ENCODE measurements at places on chromosomes 16 and 17. TPM values are rescaled to one million over a fixed set of nuclear protein-coding genes. Genes with fewer than 3 reads are reported as not detected.
A peak's percentile ranks its signal among the peaks of the same experiment; 100 is the strongest.

Gene CACNA1G
- not detected for polyA plus RNA-seq

DNA sequence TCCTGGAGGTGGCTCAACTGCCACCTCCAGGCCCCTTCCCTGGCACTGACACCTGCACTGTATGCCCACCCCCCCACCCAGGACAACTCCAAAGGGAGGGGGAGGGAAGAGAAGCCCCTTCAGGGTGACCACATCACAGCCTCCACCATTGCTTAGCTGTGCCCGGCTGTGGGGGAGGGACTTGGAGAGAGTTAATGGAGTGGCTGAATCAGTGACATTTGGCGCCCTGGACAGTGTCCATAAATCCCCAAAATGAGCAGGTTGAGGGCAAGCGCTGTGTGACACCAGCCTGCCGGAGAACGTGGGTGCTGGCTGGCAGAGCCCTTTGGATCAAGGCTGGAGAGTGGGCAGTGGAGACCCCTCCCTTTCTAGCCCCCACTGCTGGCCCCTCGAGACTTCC, 883 bp downstream of the USH1G start:
- H3K27me3 ChIP-seq, result peaks cover 94% of the 10 kb centered on the region
- H3K36me3 ChIP-seq, result no peaks in the 10 kb centered on the region
- no peak overlapping the region for H3K27ac ChIP-seq
- no peak overlapping the region for H3K4me3 ChIP-seq
- peaks cover 13% of the 10 kb centered on the region for H3K4me1 ChIP-seq
- no peak for DNase-seq

Gene UBN1
- polyA plus RNA-seq, result 19.2 TPM

- no peak overlapping the region for H3K27ac ChIP-seq
- H3K4me3 ChIP-seq, result no peak overlapping the region
- H3K4me1 ChIP-seq, result no peaks in the 10 kb centered on the region
- H3K36me3 ChIP-seq, result no peaks in the 10 kb centered on the region
Measured at GRCh38 chr17:8029121-8029520, 9.7 kb upstream of the ALOX15B start.

DNA sequence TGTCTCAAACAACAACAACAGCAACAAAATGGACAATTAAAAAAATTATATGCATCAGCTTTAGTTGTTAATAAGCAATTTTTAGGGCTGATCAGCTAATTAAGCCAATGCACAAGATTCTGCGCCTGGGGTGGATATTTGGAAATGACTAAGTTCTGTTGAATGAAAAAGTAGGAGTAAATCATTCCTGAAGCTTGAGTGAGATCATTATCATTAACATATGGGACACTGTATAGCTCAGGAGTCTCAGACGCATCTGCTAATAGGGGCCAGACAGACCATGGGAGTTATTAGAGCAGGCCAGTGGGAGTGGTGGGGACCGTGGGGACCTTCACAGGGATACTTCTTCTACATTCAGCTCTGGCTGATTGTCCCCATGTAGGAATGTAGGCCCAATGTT, 22.8 kb downstream of the IRX5 start:
- peaks cover 25% of the 10 kb centered on the region for H3K27me3 ChIP-seq
- H3K4me1 ChIP-seq, result no peaks in the 10 kb centered on the region
- no peak overlapping the region for H3K27ac ChIP-seq
- DNase-seq, result no peak
- H3K4me3 ChIP-seq, result no peak overlapping the region

GRCh38 chr17:76252040-76252954, 12.0 kb upstream of the RNF157 start:
- H3K4me3 ChIP-seq, result peak overlapping the region; percentile 3
- H3K36me3 ChIP-seq, result no peaks in the 10 kb centered on the region
- H3K4me1 ChIP-seq, result peaks cover 40% of the 10 kb centered on the region

DNA sequence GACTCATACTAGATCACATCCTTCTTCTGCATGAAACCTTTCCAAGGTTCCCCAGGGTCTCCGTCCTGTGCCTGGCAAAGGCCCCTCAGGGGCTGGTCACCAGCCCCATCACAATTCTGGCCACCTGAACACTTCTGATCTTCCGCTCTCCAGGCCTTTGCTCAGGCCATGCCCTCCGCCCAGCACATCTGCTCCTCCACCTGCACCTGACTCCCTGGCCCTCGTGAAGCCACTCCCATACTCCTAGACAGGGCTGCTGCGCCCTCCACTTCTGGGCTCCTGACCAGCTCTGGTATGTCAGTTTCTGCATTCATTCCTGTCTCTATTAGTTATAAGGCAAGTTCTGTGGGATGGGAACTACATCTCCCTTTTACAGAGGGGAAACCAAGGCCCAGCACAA, 1.9 kb upstream of the MYL11 start:
- no peak for DNase-seq
- H3K36me3 ChIP-seq, result no peaks in the 10 kb centered on the region
- H3K4me3 ChIP-seq, result peak overlapping the region; percentile 57
- no peaks in the 10 kb centered on the region for H3K27me3 ChIP-seq
- peaks cover 50% of the 10 kb centered on the region for H3K4me1 ChIP-seq
- no peak overlapping the region for H3K27ac ChIP-seq

Gene PLSCR3
- 43.1 TPM for polyA plus RNA-seq

- H3K36me3 ChIP-seq, result no peaks in the 10 kb centered on the region
- DNase-seq, result no peak
- no peaks in the 10 kb centered on the region for H3K4me1 ChIP-seq
- H3K4me3 ChIP-seq, result no peak overlapping the region
Measured at GRCh38 chr17:78933959-78934568, 8.9 kb upstream of the TIMP2 start.

- H3K4me1 ChIP-seq, result peaks cover 4% of the 10 kb centered on the region
- H3K36me3 ChIP-seq, result no peaks in the 10 kb centered on the region
- no peak overlapping the region for H3K4me3 ChIP-seq
- no peak for DNase-seq
Measured at GRCh38 chr16:70687102-70687511, 1.3 kb upstream of the MTSS2 start.

DNA sequence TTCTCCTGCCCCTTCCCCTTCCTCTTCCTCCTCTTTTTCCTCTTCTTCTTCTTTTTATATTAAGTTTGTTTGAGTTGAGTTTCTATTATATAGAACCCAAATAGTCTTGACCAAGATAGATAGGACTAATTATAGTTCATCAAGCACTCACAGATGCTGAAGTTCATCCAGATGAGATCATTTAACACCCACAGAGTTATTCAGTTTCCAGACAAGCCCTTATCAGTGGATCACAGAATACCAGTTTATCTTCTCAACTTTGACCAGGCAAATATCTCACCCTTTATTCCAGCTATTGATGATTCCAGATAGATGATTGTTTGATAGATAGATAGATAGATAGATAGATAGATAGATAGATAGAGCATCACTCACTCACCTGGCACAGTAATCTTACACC, 87.5 kb downstream of the AXIN2 start:
- H3K4me1 ChIP-seq, result no peaks in the 10 kb centered on the region
- DNase-seq, result no peak
- H3K4me3 ChIP-seq, result no peak overlapping the region
- peaks cover 20% of the 10 kb centered on the region for H3K27me3 ChIP-seq

GRCh38 chr16:81630635-81631031, 148.5 kb upstream of the PLCG2 start:
- H3K27me3 ChIP-seq, result no peaks in the 10 kb centered on the region
- no peak overlapping the region for H3K4me3 ChIP-seq
- peaks cover 34% of the 10 kb centered on the region for H3K4me1 ChIP-seq
- no peaks in the 10 kb centered on the region for H3K36me3 ChIP-seq
- H3K27ac ChIP-seq, result no peak overlapping the region

Gene CA7
- not detected for polyA plus RNA-seq

- no peaks in the 10 kb centered on the region for H3K4me1 ChIP-seq
- H3K4me3 ChIP-seq, result no peak overlapping the region
- no peaks in the 10 kb centered on the region for H3K36me3 ChIP-seq
- DNase-seq, result no peak
- no peak overlapping the region for H3K27ac ChIP-seq
Measured at GRCh38 chr17:225551-225950, 44.1 kb upstream of the DOC2B start.

Gene ATF7IP2
- polyA plus RNA-seq, result 172 TPM

Gene KRT40
- polyA plus RNA-seq, result not detected

- H3K27me3 ChIP-seq, result no peaks in the 10 kb centered on the region
- H3K4me3 ChIP-seq, result peak overlapping the region; percentile 91
- H3K27ac ChIP-seq, result peak overlapping the region; percentile 44
- no peak for DNase-seq
- peaks cover 16% of the 10 kb centered on the region for H3K36me3 ChIP-seq
Measured at GRCh38 chr17:3959295-3959899, 4.8 kb downstream of the ATP2A3 start.

DNA sequence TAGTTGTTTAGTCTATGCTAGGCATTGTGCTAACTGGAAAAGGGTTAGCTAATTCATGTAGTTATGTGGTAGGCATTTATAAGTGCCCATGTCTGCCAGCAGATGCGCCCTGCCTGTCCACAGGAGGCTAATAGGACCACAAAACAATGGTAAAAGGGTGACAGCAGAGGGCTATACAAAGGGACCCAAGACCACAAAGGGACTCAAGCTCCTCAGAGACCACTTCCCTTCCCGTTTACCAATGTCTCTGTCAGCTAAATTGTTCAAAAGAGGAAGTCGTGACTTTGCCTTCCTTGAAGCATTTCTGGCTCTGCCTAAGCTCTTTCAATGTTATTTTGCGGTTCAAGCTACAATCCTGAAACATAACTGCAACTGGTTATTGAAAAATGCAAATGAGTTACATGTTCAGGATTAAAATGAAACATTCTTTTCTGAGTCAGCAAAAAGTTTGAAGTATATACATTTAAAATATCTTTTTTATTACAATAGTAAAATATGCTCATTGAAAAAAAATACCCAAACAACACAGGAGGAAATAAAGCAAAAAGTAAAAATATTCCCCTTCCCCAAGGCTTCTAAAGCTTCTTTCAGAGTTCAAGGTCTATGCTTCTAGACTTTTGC, 149.2 kb downstream of the MAF start:
- no peaks in the 10 kb centered on the region for H3K4me1 ChIP-seq
- no peaks in the 10 kb centered on the region for H3K36me3 ChIP-seq
- peaks cover 4% of the 10 kb centered on the region for H3K27me3 ChIP-seq
- no peak overlapping the region for H3K27ac ChIP-seq

GRCh38 chr17:82491196-82491530, 28.4 kb upstream of the FOXK2 start:
- DNase-seq, result no peak
- no peak overlapping the region for H3K4me3 ChIP-seq
- no peaks in the 10 kb centered on the region for H3K27me3 ChIP-seq
- H3K27ac ChIP-seq, result no peak overlapping the region

Gene HS3ST3B1
- polyA plus RNA-seq, result 0.22 TPM

- peaks cover 4% of the 10 kb centered on the region for H3K4me1 ChIP-seq
- no peak overlapping the region for H3K4me3 ChIP-seq
- no peak overlapping the region for H3K27ac ChIP-seq
- H3K36me3 ChIP-seq, result no peaks in the 10 kb centered on the region
- DNase-seq, result no peak
- H3K27me3 ChIP-seq, result peaks cover 39% of the 10 kb centered on the region
Measured at GRCh38 chr16:1874854-1875253, 2.9 kb upstream of the MEIOB start.

- H3K36me3 ChIP-seq, result peaks cover 15% of the 10 kb centered on the region
- H3K27me3 ChIP-seq, result peaks cover 68% of the 10 kb centered on the region
- H3K4me1 ChIP-seq, result peaks cover 21% of the 10 kb centered on the region
- H3K27ac ChIP-seq, result no peak overlapping the region
Measured at GRCh38 chr17:79808763-79809529, 12.1 kb upstream of the CBX8 start.

GRCh38 chr16:14485121-14485551, 144.9 kb downstream of the PARN start:
- H3K27me3 ChIP-seq, result no peaks in the 10 kb centered on the region
- peaks cover 9% of the 10 kb centered on the region for H3K4me1 ChIP-seq
- no peak for DNase-seq
- peaks cover 5% of the 10 kb centered on the region for H3K36me3 ChIP-seq
- no peak overlapping the region for H3K4me3 ChIP-seq

- H3K36me3 ChIP-seq, result no peaks in the 10 kb centered on the region
- peak overlapping the region; percentile 96 for H3K4me3 ChIP-seq
- peaks cover 10% of the 10 kb centered on the region for H3K4me1 ChIP-seq
- DNase-seq, result no peak
- H3K27me3 ChIP-seq, result no peaks in the 10 kb centered on the region
Measured at GRCh38 chr17:61926826-61927207, 965 bp downstream of the INTS2 start.

- peaks cover 61% of the 10 kb centered on the region for H3K27me3 ChIP-seq
- no peak for DNase-seq
Measured at GRCh38 chr17:38587947-38588787, 17.6 kb downstream of the SRCIN1 start.

Gene CCDC40
- not detected for polyA plus RNA-seq

Gene TEX19
- polyA plus RNA-seq, result not detected

DNA sequence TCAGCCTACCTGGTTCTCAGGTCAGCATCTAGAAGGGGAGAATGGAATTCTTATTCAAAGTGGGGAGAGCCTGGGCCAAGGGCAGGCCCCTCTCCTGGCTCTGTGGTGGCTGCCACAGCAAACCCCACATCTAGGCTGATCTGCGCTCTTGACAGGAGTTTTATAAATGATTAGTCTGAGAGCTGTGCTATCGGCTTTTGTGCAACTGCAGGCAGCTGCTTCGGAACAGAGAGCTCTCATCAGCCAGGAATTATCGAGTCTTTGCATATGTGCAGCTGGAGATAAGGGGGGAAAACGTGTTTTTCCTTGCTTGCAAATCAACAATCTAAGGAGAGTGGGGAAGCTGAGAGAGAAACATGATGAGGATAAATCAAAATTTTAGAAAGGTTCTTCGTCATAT, 91.7 kb downstream of the HS3ST3A1 start:
- no peak overlapping the region for H3K4me3 ChIP-seq
- no peak for DNase-seq
- H3K27me3 ChIP-seq, result no peaks in the 10 kb centered on the region
- H3K36me3 ChIP-seq, result no peaks in the 10 kb centered on the region
- H3K27ac ChIP-seq, result no peak overlapping the region

GRCh38 chr17:62827746-62828485, 19.8 kb upstream of the MARCHF10 start:
- H3K36me3 ChIP-seq, result no peaks in the 10 kb centered on the region
- DNase-seq, result no peak
- no peaks in the 10 kb centered on the region for H3K27me3 ChIP-seq
- no peak overlapping the region for H3K4me3 ChIP-seq

DNA sequence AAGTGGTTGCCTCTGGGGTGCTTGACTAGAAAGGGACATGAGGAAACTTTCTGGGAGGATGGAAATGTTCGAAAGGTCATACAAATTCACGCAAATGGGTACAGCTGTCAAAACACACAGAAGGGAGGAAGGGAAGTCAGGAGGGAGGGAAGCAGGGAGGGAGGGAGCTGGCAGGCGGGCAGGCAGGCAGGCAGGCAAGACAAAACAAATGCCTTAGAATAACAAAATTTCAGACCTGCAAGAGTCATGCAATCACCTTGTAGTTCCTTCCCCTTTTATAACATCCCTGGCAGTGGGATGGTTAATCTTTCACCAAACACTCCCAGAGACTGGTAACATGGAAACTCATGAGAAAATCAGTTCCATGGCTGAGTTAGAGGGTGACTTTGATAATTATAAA, 189.2 kb downstream of the STX8 start:
- peaks cover 8% of the 10 kb centered on the region for H3K4me1 ChIP-seq
- peaks cover 8% of the 10 kb centered on the region for H3K36me3 ChIP-seq
- DNase-seq, result no peak
- H3K27ac ChIP-seq, result no peak overlapping the region
- H3K27me3 ChIP-seq, result no peaks in the 10 kb centered on the region
- no peak overlapping the region for H3K4me3 ChIP-seq

Gene CSH1
- not detected for polyA plus RNA-seq

Measured in naive B cell (primary cell).